ENCODE measurements at places on chromosomes 11 and 22.

GRCh38 chr11:110526323-110526722 is 96.6 kb downstream of the FDX1 start:
- DNase-seq, result no peak

GRCh38 chr22:17787716-17788330 is 13.6 kb upstream of the BID start:
- no peak for DNase-seq

DNA sequence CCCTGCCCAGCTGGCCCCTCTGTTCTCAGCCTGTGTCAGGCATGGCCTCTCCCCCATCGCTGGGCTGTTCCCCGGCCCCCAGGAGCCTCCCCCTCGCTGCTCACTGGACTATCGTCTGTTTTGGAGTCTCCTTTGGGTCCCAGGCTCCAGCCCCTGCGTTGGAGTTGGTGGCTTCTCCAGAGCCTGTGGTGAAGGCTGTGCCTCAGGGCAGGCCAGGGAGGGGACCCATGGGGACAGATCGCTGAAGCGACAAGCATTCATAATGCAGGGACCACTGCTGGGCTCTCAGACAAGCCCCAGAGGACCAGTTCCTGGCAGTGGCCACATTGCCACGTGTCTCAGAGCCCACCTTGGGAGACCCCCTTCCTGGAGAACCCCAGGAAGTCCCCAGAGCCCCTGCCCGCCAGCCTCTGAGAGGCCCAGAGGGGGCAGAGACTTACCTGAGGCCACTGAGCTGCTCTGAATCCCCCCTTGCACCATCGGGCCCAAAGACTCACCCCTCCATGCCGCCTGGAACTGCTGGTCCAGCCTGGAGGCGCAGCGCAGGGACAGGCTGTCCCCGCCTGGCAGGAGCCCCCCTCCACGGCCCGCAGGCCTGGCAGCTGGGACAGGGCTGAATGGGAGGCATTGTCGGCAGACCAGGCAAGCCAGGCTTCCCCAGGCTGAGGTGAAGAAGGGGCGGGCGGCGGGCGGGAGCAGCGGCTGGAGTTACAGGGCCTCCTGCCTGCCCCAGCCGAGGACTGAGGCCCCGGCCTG is at the start of gene CHADL:
TSS of gene CHADL (minus strand) at position 555 of the 756 bp plus-strand sequence. CDS start at position 505, 50 bp downstream.
- DNase-seq, result no peak

DNA sequence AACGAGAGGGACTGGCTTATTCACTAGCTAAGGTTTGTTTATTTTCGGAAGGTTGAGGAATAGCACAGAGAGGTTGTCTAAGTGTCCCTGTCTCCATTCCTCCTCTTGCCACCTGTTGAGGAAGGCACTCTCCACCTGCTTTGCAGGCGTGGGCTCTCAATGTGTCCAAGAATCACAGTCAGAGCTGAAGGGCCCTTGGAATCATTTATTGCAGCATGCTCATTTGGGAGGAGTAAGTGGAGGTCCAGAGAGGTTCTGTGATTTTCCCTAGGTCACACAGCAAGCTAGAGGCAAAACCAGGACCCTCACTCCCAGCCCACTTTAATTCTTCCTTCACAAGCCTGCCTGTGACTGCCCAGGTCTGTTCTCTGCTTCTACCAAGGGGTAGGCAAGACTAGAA is 21.3 kb downstream of the ZBTB16 start:
- DNase-seq, result no peak

GRCh38 chr22:22022255-22022840 is 39.8 kb upstream of the TOP3B start:
- DNase-seq, result no peak

DNA sequence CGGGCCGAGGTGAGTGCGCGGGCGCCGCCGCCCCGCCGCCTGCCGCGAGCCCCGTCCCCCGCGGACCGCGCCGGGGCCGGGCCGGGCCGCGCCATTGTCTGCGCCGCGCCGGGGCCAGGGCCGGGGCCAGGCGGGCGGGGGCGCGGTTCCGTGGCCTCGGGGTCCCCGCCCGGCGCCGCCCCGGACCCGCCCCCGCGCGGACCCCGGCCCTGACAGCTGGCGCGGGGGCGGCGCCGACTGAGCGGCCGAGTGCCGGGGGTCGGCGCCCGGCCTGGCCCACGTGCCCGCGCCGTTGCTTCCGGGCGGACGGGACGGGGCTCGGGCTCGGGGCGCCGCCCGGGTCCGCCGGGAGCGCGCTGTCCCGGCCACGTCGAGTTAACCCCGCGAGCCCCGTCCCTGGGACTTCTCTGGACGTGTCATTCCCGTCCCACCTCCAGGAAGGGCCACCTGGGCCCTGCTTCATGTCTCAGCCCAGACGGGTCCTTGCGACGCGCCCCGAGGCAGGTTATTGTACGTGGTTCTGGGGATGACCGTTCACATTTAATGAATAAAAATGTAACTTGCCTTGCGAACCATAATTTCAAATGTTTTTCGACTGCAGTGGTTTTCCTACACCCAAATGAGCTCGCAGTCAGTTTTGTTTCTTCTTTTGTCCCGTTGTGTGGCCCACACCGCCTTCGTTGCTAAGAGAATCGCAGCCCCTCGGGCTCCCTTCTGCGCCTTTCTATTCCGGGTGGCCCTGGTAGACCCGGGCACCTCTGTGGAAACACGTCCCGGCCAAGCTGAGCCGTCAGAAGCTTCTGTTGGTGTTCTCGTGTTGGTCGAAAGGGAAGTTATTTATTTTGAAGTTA is 562 bp downstream of the ZBED4 start:
- no peak for DNase-seq

- no peak for DNase-seq
Observed at GRCh38 chr11:119637481-119637880, 91.5 kb downstream of the NECTIN1 start.

GRCh38 chr22:50630376-50630775 is 2.4 kb upstream of the ARSA start:
- DNase-seq, result no peak

DNA sequence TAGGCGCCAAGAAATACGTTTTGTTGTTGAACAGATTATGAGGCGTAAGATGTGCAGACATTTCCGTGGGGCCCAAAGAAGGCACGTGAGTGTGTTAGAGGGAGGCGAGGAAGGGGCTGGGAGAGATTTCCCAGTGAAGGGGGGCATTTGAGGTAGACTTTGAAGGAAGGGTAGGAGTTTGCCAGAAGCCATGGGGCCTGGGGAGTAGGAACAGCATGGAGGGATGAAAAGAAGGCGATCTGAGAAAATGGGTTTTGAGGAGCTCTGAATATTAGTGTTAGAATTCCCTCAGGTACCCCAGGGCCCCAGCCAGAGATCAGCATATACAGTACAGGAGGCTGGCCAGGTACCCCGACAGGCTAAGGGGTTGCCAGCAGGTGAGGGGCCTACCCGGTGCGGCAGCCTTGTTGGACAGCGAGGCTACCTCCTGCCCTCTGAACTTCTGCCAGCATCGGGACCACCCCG is 414 bp upstream of the MIEF1 start:
- no peak for DNase-seq

DNA sequence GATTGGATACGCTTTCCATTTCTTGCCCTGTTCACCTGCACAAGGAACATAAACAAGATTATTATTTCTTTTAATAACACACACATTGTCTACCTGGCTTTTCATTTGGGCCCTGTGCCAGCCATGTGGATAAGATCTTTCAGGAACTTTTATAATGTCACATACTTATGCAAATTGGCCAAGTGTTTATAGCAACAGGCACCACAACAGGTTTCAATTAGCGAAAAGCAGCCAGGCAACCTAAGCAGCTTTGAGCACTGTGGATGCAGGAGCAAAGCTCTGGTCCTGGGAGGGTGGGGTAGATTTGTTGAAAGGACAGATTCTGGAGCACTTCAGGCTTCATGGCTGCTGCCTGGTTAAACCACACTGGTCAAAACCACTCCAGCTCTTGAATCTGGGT is 217.4 kb downstream of the BARX2 start:
- DNase-seq, result no peak

All from activated CD4-positive, alpha-beta T cell treated with anti-CD3 and anti-CD28 coated beads, Interleukin-2, amount 50 U/mL, for 4 hours (primary cell).